ENCODE measurements at places on chromosomes 5 and 9.

DNA sequence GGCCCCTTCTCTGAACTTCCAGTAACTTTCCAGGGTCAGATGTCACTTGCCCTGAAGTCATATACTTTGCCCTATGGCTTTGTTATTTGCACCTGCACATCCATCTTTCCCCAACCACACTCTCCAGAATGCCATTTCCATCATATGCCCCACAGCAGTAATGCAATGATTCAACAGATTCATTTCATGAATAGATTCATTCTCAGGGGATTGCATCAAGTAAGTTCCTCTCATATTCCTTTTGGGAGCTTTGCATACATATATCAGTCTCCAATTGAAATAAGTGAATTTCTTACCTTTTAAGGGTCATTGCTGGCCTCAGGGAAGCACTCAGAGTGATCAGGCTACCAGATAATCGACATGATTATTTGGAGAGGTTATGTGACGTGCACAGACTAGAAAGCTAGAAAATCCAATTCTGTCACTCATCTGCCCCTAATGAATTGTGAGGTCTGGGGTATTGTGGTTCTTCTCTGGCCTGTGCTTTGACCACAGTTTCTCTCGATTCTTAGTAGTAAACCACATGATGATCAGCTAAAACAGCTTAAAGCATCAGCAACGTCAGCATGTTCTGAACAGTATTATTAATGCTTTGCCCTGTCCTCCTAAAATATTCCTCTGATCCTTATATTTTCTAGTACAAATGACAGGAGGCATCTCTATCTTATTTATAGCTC lies 179.9 kb downstream of the ATPSCKMT start:
- no peak for DNase-seq

GRCh38 chr5:158970121-158970520 lies 129.6 kb downstream of the EBF1 start:
- DNase-seq: no peak

DNA sequence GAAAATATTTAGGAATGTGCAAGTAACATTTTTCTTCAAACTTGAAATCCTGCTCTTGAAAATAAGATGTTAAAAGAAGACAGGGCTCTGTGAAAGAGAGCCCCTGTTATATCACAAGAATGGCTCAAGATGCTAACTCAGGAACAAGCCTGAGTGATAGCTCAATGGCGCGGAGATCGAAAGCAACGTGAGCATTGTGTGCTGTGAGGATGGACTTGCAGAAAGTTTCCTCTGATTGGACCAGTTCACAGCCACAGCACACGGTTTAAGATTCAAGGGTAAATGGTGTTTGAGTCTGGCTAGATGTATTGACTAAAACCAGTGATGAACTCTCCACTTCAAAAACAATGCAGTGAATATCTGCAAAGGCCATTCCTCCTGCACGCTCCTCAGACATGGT lies 2387.0 kb downstream of the MAT2B start:
- no peak for DNase-seq

DNA sequence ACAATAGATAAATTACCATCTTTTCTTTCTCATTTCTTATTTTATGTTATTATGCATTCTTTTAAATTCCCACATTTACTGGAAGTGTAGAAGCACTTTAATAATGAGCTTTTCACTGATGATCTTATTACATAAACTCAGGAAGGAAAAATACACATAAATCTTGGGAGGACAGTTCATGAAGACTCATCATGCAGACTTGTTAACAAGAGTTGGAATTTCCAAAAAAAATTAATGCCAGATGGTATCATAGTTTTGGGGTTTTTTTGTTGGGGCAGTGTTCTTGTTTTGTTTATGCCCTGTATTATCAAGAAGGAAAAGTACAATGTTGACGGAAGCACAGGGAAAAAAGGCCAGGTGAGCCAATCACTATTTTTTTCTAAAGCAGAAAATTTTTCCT lies 35.1 kb downstream of the CEMIP2 start:
- DNase-seq: no peak

- peak; percentile 24 for DNase-seq
These were observed 1.5 kb downstream of the LCN10 start for GRCh38 chr9:136740971-136741882.

All from SHP77 (cell line).